Glomerular endothelial cell (primary cell): ENCODE measurements at places on chromosomes 6 and 20. TPM values are rescaled to one million over a fixed set of nuclear protein-coding genes. Genes with fewer than 3 reads are reported as not detected.

The PBOV1 gene
- not detected in 2 replicates for total RNA-seq

The SLPI gene
- not detected in 2 replicates for total RNA-seq

The PCIF1 gene
- 12.8 and 17.4 TPM in 2 replicates for total RNA-seq

The DEFB132 gene
- not detected in 2 replicates for total RNA-seq

The FOXP4 gene
- 7.3 and 10.7 TPM in 2 replicates for total RNA-seq

The ETV7 gene
- total RNA-seq: 2.5 and 2.7 TPM in 2 replicates

The CGAS gene
- total RNA-seq: 3.4 and 7.7 TPM in 2 replicates

The GRM1 gene
- total RNA-seq: 0.05 and 0.06 TPM in 2 replicates

The PLA2G7 gene
- 0.10 TPM in 1 of 2 replicates, not detected in the other for total RNA-seq

The TASP1 gene
- 4.6 and 5.1 TPM in 2 replicates for total RNA-seq

The MUCL3 gene
- not detected in 2 replicates for total RNA-seq

The SCRT2 gene
- not detected in 2 replicates for total RNA-seq

The RAET1E gene
- total RNA-seq: 0.39 TPM in 1 of 2 replicates, not detected in the other

The KIF25 gene
- not detected in 2 replicates for total RNA-seq
